ENCODE measurements at places on chromosomes 2 and 18.

DNA sequence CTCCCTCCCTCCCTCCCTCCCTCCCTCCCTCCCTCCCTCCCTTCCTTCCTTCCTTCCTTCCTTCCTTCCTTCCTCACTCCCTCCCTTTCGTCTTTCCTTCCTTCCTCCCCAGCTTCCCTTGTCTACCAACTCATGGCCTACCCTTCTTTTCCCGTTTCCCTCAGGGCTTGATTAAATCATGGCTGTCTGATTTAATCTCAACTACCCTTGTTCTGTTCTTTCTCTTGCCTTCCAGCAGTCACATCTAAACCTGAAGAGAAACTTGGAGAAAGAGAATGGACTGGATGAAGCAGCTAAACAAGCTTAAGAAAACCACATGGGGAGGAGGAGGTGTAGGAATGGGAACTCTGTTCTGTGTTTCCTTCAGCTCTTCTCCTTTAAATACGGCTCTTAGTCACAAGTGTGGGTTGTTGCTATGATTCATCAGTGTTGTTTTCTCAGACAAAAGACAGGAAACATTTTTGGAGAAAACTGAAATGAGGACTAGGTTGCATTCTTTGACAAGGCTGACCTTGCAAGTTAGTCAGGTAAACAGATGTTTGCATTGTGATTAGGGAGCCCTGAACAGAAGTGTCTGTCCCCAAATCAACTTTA lies 177.9 kb downstream of the LRRTM1 start:
- peak; percentile 54 for DNase-seq

- no peak for DNase-seq
Observed at GRCh38 chr2:239589270-239589825, 188.5 kb upstream of the HDAC4 start.

DNA sequence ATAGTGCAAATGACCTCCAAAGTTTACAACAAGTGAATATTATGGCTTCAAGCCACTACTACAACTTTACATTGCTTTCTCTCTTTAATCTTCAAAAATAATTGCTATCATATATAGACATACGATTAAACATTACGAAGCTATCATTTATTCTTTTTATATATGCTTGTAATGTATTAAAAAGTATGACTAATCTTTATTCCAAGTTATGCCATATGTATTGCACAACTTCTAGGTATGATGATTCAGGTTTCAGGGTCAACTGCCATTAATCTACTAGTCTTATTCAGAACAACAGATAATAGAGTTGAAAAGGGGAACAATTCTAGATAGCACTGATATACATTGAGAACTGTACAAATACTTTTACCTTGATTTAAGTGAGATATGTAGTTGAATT lies 506.2 kb upstream of the TMEFF2 start:
- DNase-seq, result no peak

- no peak for DNase-seq
Observed at GRCh38 chr18:76391038-76391437, 104.0 kb downstream of the ZNF516 start.

GRCh38 chr2:172285010-172285621 lies 142.3 kb upstream of the ITGA6 start:
- peak; percentile 95 for DNase-seq

DNA sequence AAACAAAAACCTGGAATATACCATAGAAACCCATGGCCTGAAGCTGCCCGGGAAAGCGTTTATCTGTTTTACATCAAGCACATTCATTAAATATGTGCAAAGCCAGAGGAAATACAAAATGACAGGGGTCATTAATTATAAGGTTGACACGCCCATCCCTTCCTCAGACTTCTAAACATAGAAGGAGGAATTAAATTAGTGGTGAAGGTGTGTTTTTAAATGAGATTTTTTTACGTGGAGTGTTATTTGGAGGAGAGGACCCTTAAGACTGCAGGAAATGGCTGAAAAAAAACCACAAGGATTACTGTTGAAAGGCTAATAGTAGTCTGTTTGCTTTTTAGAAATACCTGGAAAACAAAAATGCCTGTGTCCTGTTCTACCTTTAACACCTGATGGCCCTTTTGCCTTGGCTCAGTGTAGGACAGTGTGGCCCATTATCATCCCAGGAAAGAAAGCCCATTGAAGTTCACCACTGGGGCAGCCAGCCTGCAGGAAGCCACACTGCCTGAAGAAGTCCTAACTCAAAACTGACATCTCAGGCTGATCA lies 123.2 kb downstream of the EPHA4 start:
- no peak for DNase-seq

DNA sequence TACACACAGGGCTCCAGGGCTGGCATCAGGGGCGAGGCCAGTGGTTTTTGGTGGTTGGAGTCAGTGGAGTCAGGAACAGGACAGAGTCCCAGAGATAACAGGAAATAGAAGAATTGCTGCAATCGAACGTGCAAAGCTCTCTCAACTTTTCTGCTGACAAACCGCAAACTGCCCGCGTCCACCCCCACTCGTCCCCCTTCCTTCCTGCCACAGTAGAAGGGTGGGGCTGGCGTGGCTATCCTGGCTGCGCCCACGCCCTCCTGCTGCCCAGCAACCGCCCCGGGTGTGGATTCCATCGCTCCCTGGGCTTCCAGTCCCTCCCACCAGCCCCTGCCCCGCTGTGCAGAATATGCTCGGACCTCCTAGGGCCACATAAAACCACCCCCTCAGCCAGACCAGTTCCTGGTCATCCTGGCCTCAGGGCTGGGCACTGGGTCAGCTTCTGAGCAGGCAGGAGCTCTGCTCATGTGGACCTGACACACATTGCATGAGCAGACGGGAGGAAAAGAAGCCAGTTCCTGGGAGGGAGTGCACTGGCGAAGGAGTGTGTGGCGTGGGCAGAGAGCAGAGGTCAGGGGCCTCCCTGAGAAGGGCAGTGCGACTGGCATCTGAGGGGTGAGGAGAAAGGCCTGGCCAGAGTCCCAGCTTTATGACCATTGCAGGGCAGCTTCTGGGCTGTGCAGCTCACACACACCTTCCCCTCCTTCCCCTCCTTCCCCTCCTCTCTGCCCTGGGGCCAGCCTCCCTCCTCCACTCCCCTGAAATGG lies 85.4 kb upstream of the ATG16L1 start:
- peak; percentile 15 for DNase-seq

- no peak for DNase-seq
Observed at GRCh38 chr2:128642821-128643220, 324.2 kb upstream of the HS6ST1 start.

DNA sequence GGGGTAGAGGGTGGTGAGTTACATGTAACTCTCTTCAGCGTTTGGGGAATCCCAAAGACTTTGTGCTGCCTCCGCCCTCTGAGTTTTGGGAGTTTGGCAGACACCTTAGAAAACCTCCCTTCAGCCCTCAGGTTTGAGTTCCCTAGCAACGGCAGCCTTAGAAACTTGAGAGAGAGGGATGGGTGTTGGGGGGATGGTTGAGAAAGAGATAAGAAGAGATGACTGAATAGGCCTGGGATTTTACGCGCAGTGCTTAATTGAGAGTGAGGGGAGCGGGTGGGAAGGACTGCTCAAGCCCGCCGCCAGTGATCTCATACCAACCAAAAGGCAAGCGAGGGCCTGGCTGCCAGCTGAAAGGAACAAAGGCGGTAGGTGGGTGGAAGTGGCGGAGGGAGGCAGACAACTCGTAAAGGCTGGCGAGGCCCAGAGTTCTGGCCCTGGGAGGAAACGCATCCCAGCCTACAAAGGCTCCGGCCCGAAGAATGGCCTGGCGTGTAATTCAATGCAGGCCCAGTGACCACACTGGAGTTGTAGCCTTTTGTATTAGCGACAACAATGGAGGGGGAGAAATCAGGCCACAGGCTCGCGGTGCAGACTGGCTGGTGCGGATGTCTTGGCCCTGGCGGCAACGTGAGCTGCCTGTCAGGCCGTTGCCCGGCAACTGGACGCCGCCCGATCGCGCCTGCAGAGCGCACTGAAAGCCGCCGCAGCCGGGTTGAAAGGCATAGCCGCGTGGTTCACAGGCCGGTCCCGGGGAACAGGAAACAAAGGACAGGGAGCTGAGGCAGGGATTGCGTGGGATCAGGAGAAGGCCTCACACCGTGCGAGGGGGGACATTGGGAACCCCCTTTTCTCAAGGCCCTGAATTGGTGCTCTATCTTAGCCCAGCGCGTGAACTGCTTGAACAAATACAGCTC lies 39.9 kb upstream of the DARS1 start:
- DNase-seq, result peak; percentile 42

DNA sequence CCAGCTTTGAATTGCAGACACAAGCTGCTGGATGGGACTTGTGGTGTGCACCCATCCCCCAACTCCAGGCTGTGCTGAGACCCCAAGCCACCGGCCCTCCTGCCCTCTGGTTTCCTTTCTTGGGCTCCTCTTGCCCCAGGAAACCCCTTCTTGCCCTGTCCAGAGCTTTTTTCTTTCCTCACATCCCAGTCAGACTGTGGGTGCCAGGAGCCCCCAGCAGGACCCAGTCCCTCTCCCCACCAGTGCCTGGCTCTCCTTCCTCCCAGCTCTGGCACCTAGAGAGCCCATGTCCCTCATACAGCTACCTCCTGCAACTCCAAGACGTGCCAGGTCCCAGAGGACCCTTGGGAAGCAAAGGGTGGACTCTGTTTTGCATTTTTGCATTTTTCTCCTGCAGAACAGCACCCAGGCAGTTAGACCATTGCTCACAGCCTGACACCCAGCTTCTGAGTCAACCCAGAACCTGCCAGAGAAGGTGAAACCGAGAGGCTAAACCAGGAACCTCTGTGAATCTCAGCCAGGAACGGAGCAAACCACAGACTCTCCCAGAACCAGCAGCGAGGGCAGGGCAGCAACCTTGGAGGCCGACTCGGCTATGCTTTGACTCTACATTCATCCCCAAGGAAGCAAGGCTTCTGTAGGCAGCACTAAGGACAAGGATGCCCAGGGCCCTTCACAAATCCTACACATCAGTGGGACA lies 221.1 kb downstream of the ANAPC1 start:
- no peak for DNase-seq

DNA sequence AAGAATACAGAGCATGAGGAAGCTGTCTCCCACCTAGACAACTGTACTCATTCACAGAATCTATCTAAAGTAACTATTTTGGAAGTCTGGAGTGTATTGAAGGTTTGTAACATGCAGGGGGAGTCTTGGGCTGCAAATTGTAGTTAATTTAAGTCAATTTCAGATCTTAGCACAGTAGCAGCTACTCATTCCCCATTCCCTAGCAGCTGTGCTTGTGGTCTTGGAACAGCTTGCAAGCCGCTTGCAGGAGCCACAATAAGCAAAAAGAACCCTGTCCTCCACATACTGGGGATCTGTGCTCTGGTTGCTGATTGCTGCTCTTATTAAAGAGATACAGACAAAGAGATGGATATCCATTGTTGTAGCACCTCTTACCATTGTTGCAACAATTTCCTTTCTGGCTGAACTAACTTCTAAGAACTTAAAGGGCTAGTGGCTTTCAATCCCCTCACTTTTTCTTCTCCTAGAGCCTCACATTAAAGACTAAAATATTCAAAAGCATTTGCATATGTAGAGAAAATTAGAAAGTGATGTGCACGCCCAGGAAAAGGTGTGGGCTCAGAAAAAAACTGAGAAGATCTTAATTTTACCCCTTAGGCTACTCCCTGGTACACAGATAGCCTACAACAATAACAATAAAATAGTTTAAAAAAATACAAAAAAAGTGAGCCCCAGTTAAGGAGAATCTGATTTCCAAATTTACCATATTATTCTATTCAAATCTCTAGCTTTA lies 1775.1 kb upstream of the PIK3C3 start:
- no peak for DNase-seq

DNA sequence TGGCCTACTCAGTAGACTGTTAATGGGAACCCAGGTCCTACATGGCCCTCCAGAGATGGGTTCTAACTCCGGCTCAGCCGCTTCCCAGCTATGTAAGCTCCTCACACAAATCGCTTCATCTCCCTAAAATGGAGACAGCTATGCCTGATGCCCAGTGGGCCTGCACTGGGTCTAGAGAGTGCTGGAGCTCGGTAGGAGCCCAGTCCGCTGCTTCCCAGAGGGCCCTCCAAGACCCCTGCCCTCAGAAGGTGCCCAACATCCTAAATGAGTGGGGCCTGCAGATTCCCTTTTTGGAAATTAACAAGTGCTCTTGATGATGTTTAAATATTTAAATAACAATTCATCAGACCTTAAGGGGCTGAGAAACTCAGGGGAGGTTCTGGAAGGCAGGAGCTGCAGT lies 47.1 kb downstream of the HS1BP3 start:
- no peak for DNase-seq

DNA sequence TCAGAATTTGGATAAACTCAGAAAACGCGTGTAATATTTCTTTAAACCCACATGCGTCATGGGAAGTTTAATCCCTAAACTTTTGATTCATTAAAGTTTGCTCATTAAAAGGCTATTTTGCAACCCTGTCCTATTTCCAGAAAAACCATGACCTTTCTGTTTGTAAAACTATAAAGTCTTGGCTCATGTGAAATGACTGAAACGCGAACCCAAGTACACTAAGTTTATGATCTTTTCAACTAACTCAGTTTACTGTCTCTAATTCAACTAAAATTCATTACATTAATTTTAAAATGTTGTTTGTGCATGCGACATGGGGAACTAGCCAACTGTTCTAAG lies 3.9 kb upstream of the RPL31 start:
- no peak for DNase-seq

DNA sequence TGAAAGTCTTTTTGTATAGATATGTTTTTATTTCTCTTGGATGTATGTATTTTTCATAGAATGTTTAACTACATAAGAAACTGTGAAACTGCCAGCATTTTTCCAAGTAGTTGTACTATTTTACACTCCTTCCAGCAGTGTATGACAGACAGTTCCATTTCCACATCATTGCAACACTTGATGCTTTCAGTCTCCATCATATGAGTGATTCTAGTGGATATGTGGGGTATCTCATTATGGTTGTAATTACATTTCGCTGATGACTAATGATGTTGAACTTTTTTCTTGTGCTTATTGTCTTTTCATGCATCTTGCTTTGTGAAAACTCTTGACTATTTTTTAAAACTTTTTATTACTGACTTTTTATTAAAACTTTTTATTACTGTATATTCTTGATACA lies 101.4 kb downstream of the ARHGAP28 start:
- no peak for DNase-seq

DNA sequence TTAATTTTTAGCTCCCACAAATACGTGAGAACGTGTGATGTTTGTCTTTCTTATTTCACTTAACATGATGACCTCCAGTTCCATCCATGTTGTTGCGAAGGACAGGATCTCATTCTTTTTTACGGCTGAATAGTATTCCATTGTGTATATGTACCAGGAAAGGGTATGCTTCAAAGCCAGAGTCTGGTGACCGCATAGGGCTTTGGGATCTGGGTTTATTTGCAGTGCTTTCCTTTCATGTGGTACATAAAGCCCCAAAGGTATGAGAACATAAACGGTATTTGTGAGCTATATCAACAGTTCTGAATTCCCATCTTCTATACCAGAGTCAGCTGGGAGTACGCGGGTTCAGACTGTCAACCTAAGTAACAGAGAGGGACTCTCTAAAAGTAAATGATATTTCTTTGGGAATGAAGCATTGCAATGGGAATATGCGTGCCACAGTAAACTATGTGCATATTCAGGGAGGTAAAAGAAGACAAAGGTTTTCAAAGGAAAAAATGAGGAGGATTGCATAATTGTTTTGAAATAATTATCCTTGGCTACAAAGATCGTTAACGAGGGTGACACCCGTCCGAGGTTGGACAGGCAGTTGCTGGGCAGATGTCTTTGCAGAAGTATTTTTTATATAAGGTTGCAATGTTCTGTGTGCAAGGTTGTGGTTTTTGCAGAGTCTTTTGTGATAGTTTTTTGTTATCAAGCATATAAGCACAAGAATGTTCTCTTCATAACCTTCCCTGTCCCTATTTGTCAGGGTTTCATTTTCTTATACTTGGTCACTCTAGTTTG lies 24.4 kb downstream of the CRYGD start:
- no peak for DNase-seq

- no peak for DNase-seq
Observed at GRCh38 chr2:235278771-235279355, 215.0 kb upstream of the AGAP1 start.

Measured in AG10803 (cell line).